ENCODE measurements at places on chromosomes 3 and 15. TPM values are rescaled to one million over a fixed set of nuclear protein-coding genes. Genes with fewer than 3 reads are reported as not detected.

Gene ERC2
- total RNA-seq = 0.18 TPM

DNA sequence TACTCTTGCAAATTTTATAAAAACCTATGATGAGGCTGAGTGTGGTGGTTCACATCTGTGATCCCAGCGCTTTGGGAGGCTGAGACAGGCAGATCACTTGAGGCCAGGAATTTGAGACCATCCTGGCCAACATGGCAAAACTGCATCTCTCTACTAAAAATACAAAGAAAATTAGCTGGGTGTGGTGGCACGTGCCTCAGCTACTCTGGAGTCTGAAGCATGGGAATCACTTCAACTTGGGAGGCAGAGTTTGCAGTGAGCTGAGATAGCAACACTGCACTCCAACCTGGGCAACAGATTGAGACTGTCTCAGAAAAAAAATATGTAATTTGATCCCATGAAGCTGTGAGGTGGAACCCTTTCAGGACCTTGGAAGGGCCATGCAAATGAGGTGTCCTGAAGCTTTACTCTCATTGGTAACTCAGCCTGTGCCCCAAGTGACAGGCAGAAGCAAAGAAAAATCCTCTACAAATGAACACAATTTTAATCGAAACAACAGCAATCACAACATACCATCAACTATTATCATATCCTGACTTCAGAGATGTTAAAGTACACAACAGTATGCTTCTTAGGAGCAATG, 84.6 kb upstream of the CDV3 start:
- DNase-seq = peak; percentile 76

- no peak for DNase-seq
Observed at GRCh38 chr3:107753976-107754375, 231.2 kb downstream of the BBX start.

DNA sequence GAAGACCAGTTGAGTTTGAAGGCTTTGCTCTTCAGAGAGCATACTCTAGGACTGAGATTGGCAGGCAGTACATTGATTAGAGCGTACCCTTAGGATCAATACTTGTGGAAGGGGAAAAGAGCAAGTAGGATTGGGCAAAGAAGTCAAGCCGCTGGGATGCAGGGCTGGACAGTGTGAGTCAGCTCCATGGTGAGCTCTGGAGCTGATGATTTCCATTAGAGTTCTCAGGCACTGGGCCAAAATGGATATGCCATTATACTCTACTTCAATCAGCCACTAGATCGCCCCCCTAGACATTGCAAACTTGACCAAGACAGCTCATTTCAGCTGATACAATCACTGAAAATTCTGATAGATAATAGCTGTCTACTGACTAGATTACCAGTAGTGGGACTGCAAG, 432.7 kb upstream of the ALCAM start:
- no peak for DNase-seq

DNA sequence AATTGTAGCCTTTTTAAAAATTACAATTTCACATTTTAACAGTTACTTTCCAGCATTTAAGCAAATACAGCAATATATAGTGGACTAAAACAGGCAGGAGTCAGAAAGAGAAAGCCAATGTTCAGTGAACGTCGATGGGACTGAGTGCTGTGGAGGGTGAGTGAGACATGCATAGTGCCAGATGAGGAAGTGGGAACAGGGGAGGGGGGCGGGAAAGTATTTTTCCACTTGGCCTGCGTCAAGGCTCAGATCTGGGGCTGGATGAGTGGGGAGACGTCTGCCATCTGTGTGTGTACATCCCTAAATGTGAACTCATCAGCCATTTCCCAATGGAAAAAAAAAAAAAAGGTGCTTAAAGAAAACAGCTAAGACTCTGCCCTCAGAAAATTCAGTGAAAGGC, 19.2 kb upstream of the RAD18 start:
- peak; percentile 56 for DNase-seq

Gene ANKRD34C
- total RNA-seq = not detected

DNA sequence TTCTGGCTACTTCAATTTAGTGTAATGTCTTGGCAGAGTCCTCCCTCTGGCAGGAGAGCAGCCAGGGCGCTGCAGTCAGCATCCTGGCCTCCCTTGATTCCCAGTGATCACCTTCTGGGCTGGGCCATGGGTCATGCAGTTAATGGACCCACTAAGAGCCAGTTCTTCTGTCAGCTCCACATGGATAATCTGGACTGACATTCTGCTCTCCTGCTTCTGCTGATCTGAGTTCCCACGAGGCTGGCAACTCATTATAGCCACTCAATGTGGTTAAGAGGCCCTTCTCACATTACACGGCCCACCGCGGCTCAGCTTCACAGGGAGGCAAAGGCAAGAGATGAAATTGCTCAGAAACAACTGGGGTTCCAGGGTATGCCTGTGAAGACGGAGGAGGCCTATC, 94.0 kb downstream of the WDR76 start:
- DNase-seq = peak; percentile 41

DNA sequence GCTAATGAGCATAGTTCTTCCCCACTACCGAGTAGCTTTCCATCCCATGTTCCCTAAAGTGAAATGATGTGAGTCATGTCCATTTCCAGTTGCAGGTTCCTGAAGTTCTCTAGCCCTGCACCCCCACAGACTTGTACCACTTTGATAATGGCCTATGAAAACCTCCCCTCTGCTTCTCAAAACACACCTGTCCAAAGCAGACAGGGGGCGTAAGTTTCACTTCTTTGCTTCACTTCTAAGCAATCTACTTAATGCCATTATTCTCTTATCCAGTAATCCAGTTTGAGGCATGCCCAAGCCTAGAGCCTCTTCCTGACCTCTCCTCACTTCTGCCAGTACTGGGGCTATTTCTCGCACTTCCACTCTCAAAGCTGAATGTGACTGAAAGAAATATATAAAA, 305.1 kb downstream of the IGSF11 start:
- DNase-seq = no peak

DNA sequence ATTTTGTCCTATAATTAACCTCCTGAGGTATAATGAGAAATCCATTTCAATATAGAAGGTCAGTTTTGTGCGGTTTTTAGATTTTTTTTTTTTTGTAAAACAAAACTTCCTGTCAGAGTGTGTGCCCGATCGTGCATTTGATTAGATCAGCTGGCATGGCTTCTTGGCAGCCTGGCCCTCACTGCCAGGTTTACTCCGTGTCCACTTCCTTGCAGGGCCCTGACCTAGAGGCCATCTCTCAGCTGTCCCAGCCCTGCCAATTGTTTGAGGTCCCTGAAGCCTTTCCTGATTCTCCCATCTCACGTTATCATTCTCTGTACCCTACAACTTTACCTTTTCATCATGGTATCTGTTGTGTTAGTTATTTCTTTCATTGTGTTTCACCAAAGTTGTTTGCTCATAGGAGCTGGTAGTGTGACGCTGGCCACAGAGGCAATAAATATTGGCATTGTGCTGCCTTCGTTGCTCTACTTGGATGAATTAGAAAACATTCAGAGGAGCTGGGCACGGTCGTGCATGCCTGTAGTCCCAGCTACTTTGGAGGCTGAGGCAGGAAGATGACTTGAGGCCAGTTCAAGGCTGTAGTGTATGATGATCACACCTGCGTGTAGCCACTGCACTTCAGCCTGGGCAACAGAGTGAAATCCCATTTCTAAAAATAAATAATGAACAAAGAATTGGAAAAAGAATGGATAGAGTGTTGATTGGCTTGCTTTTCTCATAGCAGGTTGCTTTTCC, 202.0 kb downstream of the GHSR start:
- no peak for DNase-seq

- DNase-seq = peak; percentile 89
Observed at GRCh38 chr15:74396445-74397238, 29.2 kb upstream of the CYP11A1 start.

GRCh38 chr3:13546667-13547171, 2.2 kb upstream of the FBLN2 start:
- peak; percentile 69 for DNase-seq

DNA sequence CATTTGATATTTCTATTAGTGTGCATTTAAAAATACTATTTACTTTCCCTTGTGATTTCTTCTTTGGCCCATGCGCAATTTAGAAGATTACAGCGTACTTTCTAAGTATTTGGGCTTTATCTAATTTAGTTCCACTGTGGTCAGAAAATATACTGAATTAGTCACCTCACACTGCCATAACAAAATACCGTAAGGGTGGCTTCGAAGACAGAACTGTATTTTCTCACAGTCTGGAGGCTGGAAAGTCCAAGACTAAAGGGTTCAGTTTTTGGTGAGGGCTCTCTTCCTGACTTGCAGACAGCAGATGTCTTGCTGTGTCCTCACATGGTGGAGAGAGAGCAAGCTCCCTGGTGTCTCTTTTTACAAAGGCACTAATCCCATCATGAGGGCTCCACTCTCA, 286.2 kb downstream of the ADAMTSL3 start:
- no peak for DNase-seq

GRCh38 chr3:59816312-59816711, 766.5 kb upstream of the CFAP20DC start:
- DNase-seq = no peak

DNA sequence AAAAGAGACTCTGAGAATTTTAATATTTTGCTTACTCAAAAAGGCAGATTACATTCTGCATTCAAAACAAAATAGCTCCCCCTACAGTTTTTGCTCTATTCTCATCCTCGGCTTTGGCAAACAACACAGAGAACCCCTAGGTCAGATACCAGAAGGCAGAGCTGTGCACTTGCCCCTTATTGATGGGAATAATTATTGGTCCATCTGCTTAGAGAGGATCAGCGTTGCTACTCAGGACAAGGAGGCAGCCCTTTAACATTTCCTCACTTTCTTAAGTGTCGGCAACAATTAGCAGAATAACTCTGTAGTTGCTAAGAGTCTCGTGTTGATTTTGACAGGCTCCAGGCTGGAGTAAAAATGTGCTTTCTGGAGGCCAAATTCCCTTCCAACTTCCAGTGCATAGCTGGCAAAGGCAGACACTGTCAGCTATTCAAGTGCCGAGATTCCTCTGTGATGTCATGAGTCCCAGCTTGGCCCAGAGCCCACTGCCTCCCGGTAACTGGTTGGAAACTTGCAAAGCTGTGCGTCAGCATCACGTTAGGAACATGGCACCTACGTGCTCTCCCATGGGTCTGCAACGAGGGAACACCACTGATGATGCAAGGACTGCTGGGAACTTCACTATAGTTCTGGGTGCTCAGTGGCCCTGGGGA, 482.7 kb upstream of the ADAMTS9 start:
- peak; percentile 85 for DNase-seq

GRCh38 chr3:21542656-21543379, 208.2 kb downstream of the ZNF385D start:
- no peak for DNase-seq

- DNase-seq = no peak
Observed at GRCh38 chr3:30486368-30486767, 120.0 kb upstream of the TGFBR2 start.

DNA sequence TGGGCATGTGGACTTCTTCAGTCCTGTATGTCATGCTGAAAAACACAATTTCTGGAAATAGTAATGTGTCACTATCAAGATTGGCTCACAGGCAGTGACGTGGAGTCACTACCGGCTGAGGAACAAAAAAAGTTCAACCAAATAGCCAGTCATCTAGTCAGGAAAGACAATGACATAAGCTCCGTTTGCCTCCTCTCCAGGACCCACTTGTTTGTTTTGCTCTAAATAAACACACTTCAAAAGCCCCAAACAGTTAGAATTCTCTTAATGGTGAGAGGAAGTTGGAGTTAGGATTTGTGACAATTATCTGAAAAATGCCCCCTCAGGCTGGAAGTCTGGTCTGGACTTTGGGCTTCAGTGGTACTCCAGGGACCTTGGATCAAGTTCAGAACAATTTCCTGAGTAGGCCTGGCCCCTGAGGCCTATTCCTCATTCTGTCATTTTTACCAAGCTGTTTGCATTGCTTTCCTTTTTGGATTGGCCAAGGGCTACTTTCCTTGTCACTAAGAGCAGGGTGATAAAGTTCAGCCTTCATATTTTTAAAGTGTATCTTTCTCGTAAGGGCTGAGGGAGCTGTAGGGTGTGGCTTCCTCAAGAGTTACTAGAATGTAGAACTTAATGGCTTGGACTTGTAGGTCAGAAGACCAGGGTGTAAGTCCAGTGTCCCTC, 98.9 kb downstream of the EOMES start:
- DNase-seq = peak; percentile 28

DNA sequence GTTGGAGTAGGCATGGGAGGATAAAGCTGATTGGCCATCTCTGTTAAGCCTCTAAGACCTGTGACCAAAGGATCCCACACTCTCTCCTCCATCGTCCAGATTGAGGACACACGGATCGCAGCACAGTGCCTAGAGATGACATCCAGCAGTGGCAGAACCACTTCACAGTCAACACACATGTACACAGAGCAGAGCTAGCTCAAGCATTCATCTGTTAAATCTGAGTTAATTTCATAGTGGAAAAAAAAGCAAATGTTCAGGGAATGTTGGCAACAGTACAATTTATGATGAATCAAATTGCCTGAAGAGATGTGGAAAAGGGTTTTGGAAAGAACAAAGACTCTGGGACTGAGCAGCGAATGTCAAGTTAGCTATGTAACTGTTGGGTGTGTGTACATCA, 108.1 kb upstream of the PLAAT1 start:
- DNase-seq = no peak

GRCh38 chr15:51132384-51133139, 37.9 kb upstream of the TNFAIP8L3 start:
- DNase-seq = peak; percentile 96

Gene WDR93
- total RNA-seq = not detected
